ENCODE measurements at places on chromosomes 1 and 21.
A peak's percentile ranks its signal among the peaks of the same experiment; 100 is the strongest.

GRCh38 chr1:12617901-12618660 lies at the start of gene DHRS3:
TSS of gene DHRS3 (minus strand) at chr1:12618210. CDS start at chr1:12617348, 862 bp downstream.
- peak; percentile 48 for DNase-seq

GRCh38 chr1:228987286-228987685 lies 252.0 kb downstream of the RHOU start:
- no peak for DNase-seq

DNA sequence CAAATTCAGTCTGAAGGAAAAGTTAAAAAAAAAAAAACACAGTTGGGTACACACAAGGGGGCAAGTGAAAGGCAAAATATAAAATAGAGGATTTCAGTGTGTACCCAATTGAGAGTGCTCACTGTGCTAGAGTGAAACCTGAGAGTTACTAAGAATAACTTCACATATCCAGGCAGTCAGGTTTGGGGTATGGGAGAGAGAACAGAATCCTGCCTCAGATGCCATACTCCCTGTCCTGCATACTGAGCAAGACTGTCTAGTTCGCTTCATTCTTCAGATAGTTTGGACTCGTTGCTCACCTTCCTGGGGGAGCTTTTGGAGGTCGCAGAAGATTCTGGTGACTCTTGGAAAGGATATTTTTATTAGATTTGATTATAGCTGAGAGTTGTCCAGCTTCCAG lies 20.4 kb downstream of the CEP85 start:
- no peak for DNase-seq

GRCh38 chr1:99004254-99004860 lies 304 bp downstream of the PLPPR5 start:
- no peak for DNase-seq

DNA sequence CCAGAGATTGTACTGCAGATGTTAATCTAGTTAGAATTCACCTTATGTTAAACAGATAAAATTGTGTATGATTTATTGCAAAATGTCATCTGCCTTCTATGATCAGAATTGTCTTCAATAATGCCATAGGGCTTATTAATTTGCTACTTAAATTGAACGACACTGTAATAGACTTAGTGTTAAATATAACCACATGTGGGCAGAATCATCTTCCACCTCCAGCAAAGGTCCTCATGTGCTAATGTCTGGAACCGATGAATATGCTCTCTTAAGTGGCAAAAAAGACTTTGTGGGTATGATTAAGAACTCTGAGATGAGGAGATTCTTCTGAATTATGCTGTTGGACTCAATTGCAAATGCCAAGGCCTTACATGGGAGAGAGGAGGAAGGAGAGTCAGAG lies 4.3 kb downstream of the OR2T11 start:
- DNase-seq, result no peak

DNA sequence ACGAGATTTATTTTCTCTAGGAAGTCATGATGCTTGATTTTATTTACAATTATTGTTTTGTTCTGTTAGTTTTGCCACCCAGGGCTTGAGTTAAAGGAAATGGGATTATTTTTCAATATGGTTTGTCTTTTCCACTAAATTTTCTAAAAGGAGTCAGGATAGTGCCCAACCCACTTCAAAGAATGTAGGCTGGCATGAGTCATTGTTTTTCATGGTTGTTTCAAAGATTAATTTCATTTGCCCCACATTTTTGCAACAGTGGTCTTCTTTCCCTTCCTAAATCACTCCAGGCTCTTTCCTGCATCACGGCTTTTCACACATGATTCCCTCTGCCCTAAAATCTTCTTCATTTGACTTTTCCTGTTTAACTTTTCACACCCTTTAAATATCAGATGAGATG lies 2.5 kb downstream of the SLAMF6 start:
- DNase-seq, result no peak

DNA sequence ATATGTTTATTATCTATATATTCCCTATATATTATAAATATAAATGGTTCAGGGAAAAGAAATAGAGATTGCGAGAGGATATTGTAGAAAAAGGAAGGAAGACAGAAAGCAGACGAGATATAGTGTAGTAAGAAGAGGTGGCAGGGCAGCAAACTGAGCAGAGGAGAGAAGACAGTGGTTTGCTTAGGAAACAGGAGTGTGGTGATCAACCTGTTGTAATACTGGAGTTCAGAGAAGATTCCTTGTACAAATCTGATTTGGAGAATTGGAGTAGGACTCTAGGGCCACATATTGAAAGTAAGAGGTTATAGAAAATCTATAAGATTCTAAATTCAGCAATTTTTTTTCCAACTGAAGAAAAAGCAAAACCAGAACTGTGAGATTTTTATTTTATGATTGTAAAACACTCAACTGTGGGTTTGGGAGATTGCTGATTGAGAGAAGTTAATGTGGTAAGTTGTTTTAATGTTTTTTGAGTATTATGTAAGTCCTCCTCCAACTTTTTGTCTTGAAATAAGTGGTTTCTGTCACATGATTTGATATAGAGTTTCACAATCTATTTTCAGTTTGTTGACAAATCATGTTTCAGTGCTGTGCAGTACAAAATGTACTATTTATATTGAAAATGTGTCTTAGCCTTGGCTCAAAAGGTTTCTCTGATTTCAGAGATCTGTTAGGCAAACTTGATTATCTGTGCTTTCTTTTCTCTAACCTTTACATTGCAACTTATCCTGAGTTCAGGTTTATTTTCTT lies 9.6 kb upstream of the AMY2B start:
- no peak for DNase-seq

- DNase-seq, result no peak
Measured at GRCh38 chr1:237711281-237711680, 179.4 kb downstream of the ZP4 start.

DNA sequence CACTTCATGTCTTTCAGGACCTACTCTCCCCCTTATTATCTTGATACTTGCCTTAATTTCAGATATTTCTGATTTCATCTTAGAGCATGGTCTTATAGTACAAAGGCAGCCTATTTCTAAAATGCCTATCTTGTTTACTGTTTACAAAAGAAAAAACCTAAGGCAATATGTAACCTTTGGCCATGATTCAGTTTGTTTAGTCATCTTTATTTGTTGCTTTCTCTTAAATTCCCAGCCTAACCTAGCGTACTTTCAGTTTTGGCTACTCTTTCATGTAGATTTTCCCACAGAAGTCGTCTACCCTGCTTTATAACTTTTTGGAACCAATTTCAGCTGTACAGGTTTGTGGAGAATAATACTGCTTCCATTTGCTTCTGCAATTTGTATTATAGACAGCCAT lies 81.8 kb downstream of the KIF1B start:
- no peak for DNase-seq

Measured in T-helper 22 cell (primary cell).